Psoas muscle (tissue), 8 donors: ENCODE measurements at places on chromosomes 3 and 15.

DNA sequence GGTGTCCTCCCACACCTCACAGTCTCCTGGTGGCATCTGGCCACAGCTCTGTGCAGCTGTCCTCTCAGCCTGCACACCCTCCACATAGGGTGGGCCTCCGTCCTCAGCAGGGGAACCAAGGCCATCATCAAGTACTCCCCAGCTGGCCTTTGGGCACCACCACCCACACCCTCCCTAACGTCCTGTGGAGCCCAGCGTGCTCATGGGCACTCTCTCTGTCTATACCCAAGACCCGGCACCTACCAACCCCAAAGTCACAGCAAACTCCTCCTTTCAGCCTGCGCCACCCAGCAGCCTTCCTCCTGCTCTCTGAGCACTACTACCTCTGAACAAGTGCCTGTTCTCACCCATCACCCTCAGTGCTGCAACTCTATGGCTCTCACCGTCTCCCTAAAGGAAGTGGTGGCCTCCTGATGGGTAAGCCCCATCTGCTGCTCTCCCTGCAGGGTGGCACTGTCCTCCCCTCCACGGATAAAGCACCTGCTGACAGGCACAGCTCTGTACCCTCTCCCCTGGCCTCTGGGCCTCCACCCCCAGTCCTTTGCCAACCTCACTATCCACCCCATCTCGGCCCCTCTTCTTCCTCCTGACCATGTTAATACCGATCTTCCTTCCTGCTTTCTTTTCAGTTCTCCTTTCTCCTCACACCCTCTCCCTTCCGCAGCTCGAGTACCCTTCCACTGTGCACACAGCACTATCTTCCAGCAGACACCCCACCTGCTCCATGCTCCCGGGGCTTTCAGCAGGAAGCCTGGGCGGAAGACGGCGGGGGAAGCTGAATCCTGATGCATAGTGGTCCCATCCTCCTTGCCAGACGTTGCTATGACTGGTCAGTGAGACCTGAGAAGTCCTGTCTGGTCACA, 31.5 kb downstream of the SLC41A3 start:
- no peak overlapping the region for H3K4me3 ChIP-seq
- H3K27ac ChIP-seq = no peak overlapping the region
- H3K36me3 ChIP-seq = peaks cover 4% of the 10 kb centered on the region
- no peak for DNase-seq

DNA sequence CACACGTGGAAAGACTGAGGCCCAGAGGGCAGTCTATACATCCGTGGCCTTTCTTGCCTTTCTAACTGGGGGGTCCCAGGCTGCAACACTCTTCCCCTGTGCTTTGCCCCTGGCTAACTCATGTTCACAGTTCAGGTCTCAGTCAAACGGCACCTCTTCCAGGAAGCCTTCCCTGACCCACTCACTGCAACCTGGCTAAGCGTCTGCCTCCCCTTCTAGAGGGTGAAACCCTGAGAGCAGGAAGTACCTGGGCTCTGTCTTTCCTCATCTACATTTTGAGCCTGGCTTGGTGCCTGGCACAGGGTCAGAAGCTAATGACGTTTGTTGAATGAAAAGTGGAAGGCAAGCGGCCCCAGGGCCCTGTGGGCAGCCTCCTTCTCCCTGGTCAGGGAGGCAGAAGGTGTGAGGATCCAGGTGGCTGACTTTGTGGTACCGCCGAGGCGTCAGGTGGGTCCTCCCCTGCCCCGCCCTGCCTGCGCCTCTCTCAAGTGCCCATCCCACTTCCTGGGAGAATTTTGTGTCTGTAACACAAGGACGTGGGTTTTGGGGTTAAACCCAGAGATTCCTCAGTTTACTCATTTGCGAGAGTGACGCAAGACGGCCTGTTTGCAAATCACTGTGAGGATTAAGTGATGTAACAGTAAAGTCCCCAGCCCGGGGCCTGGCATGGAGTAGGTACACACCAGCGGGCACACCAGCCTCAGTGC, 32.1 kb downstream of the DNASE1L3 start:
- H3K4me3 ChIP-seq = no peak overlapping the region
- no peak for DNase-seq
- no peaks in the 10 kb centered on the region for H3K36me3 ChIP-seq

- no peak overlapping the region for H3K27ac ChIP-seq
- H3K27me3 ChIP-seq = no peaks in the 10 kb centered on the region
- H3K4me3 ChIP-seq = no peak overlapping the region
- no peak for DNase-seq
Observed at GRCh38 chr3:18795078-18795477, 353.2 kb upstream of the KCNH8 start.

DNA sequence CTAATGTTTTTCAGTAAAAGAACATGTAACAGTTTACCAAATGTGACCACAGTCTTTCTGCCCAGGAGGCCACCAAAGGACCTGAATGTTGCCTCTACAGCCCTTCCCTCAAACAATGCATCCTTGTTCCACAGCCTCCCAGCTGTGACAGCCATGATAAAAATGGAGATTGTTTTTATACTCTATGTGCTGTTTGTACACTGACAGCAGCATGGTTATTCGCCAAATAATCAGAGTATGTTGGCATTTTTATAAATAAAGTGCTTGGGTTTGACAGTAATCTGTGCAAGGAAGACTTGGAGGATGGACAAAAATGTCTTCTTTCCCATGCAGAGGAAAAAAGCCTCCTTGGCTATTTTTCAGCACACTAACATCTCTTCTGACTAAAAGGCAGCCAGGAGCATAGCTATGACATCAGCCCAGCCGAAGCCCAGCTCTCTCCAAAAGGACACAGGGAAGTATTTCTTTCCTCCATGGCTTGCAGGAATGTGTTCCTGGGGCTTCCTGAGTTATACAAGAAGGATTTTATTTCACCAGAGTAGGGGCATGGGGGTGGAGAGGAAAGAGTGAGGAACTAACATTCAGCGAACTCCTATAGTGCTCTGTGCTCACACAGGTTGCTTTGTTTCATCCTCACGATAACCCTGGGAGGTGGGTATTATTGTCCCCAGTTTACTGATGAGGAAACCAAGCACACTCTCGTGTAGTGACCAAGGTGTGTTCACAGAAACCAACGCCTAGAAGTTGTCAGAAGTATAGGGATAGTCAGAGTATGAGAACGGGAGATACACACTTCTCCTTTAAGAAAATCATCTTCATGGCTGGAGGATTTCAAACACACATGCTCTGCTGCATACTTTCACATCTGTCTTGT, 339.7 kb downstream of the MECOM start:
- no peaks in the 10 kb centered on the region for H3K36me3 ChIP-seq
- no peak for DNase-seq
- peaks cover 4% of the 10 kb centered on the region for H3K27me3 ChIP-seq
- no peaks in the 10 kb centered on the region for H3K4me1 ChIP-seq
- H3K27ac ChIP-seq = no peak overlapping the region
- H3K4me3 ChIP-seq = no peak overlapping the region

DNA sequence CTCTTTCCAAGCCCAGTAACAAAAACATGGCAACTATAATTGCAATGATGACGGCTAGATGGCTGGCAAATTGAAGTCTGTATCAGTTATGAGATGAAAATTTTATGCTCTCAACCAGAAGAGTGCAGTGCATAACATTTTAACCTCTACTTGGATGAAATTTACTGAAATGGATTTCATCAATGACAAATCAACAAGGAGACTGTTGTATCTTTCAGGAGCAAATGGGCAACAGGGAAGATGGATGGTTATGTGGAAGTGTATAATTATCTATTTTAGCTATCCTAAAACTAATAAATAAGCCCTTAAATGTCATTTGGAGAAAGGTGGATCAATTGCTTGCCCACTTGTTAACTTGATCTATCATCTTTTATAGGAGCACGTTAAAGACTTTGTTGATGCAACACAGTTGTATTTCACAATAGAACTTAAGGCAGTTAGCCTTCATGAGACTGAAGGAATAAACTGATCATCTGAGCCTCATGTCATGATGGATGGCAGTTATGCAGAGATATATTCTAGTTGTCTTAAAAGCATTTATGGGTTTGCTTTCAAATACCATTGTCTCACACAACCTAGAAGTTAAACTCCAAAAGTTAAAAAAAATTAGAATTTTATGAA, 315.1 kb upstream of the TBC1D5 start:
- H3K4me1 ChIP-seq = no peaks in the 10 kb centered on the region
- H3K27me3 ChIP-seq = no peaks in the 10 kb centered on the region
- H3K36me3 ChIP-seq = no peaks in the 10 kb centered on the region
- no peak for DNase-seq

- DNase-seq = no peak
- H3K27ac ChIP-seq = no peak overlapping the region
- no peaks in the 10 kb centered on the region for H3K4me1 ChIP-seq
- H3K4me3 ChIP-seq = no peak overlapping the region
Observed at GRCh38 chr3:77042882-77043281, 3.0 kb downstream of the ROBO2 start.
